ENCODE measurements at places on chromosomes 1 and 21.

DNA sequence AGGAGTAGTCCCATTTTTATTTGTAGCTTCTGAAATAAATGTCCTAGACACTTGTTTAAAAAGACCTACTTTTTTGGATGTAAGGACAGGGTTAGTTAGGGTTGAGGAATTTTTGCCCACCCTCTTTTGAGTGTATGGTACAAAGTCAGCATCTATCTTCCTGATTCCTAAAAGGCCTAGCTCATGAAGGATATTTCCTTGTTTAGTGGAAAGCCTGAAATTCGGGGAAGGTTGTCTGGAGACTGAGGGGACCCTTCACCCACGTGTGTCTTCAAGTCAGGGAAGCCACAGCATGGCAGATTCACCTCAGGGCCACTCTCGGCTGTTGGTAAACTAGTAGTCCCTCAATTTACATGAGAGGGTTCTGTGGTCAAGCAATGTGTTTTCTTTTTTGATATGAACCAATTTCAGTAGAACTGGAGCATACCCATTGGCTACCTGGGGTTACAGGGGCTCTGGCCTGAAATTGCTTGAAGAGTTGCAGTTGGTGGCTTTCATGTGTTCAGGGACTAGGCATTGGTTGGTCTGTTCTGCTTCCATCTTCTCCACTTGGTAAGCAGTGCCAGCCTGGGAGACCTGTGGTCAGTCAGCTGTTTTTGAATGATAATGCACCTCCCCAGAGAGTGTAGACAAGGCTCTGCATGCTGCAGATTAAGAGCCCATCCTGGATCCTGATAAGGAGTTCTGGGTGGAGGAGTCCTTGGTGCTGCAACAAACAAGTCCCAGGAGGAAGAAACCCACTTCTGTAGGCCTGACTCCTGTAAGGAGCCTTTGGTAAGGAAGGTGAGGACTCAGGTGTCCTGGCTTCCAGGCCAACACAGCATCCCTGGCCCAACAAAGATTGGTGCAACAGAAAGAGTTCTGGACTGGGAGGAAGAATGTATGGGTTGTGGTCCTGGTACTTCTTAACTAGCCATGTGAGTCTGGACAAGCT lies 6.3 kb downstream of the BTG2 start:
- DNase-seq = no peak

DNA sequence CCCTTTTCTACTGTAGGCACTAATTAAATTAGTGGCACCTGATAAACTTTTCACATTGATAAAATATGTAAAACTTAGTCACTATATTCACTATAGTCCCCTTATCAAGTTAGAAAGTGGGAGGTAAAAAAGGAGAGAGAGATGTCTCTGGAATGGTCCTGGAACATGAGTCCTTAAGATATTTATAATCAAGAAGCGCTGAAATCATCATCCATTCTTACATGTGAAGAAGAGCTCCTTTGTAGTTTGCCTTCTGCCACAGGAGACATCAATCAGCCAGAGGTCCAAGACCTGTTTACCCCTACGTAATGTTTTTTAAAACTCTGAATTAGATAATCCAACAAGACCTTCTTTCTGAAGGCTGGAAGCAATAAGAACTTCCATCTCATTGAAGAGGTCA lies 65.3 kb downstream of the GATAD2B start:
- DNase-seq = no peak

DNA sequence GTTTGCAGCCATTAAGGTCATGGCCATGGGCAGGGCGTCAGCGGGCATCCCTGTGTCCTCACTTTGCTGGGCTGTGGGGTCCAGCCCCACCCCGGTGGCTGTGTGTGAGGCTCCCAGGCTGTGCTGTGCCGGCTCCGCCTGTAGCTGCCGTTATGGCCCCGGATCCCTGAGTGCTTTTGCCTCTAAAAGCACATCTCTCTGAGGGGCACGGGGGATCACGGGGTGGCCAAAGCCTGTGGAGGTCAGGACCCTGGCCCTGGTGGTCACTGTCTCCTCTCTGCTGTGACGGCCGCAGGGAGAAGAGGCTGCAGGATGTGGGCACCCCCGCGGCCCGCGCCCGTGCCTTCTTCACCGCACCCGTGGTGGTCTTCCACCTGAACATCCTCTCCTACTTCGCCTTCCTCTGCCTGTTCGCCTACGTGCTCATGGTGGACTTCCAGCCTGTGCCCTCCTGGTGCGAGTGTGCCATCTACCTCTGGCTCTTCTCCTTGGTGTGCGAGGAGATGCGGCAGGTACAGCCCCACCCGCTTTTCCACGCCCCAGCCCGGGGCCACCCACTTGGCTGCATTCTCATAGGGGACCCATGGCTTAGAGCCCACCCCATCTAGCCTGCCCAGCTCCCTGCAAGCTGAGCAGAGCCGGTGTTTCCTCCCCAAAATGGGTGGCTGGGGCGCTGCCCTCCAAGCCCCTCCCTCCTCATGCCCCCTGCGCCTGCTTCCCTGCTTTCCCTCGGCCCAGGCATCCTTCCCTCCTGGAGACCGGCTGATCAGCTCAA lies 48.2 kb downstream of the TRPM2 start:
- no peak for DNase-seq

GRCh38 chr1:11893907-11894251 lies 32.3 kb downstream of the KIAA2013 start:
- DNase-seq = peak; percentile 22

GRCh38 chr1:172948457-172948856 lies 102.3 kb downstream of the TNFSF18 start:
- DNase-seq = no peak

- DNase-seq = no peak
These were observed 29.4 kb downstream of the NMNAT2 start for GRCh38 chr1:183388735-183389134.

GRCh38 chr1:154945160-154945961 lies 8.8 kb upstream of the PMVK start:
- DNase-seq = no peak
